ENCODE measurements at places on chromosomes 7 and 10. TPM values are rescaled to one million over a fixed set of nuclear protein-coding genes. Genes with fewer than 3 reads are reported as not detected.

TFR2 gene
- 0.27 TPM for total RNA-seq

GJC3 gene
- total RNA-seq: not detected

FAM25A gene
- not detected for total RNA-seq

CC2D2B gene
- not detected for total RNA-seq

AOAH gene
- total RNA-seq: 4.8 TPM

RTKN2 gene
- total RNA-seq: 4.9 TPM

LRRC18 gene
- not detected for total RNA-seq

C10orf90 gene
- total RNA-seq: not detected

SAP25 gene
- total RNA-seq: not detected
